CD8-positive, alpha-beta memory T cell (primary cell): ENCODE measurements at places on chromosomes 11 and 22. TPM values are rescaled to one million over a fixed set of nuclear protein-coding genes. Genes with fewer than 3 reads are reported as not detected.

- DNase-seq = no peak
Measured at GRCh38 chr11:49151211-49151610, 57.2 kb downstream of the FOLH1 start.

DNA sequence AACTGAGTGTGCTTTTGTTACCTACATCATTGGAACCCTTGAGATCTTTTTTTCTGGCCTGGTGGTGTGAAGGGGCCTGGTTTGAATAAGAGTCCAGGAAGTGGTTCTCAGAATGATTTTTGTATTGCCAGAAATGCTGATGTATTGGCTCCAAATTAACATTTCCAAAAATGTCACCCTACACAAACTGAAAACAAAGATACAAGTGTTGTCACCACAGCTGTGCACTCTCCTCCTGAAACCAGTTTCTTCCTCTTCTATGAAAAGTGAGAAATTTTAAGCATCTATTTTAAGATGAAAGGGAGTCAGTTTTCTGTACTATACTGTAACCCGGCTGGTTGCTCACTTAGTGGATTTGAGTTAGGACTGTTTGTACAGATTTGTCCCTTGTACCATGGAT is 218.8 kb downstream of the PGR start:
- no peak for DNase-seq

GRCh38 chr11:44959064-44959463 is 8.4 kb upstream of the TP53I11 start:
- no peak for DNase-seq

DNA sequence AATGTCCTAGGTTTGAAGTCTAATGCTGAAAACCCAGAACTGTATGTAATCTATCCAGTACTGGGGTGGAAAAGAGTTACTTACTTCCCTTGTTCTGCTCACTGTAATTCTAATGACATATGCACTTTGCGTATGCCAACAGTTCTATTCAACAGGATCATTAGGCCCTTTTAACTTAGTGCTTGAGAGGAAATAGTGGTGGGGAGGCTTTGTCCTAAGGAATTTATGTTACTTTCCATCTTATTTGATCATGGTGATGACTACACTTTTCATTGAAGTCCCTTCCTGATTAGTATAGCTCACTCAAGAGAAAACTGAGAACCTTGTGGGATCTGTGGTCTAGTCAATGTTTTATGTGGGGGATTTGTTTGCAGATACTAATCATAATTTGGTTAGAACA is 348.2 kb downstream of the GUCY1A2 start:
- no peak for DNase-seq

- DNase-seq = no peak
Measured at GRCh38 chr22:37358917-37359316, 68.4 kb downstream of the ELFN2 start.

DNA sequence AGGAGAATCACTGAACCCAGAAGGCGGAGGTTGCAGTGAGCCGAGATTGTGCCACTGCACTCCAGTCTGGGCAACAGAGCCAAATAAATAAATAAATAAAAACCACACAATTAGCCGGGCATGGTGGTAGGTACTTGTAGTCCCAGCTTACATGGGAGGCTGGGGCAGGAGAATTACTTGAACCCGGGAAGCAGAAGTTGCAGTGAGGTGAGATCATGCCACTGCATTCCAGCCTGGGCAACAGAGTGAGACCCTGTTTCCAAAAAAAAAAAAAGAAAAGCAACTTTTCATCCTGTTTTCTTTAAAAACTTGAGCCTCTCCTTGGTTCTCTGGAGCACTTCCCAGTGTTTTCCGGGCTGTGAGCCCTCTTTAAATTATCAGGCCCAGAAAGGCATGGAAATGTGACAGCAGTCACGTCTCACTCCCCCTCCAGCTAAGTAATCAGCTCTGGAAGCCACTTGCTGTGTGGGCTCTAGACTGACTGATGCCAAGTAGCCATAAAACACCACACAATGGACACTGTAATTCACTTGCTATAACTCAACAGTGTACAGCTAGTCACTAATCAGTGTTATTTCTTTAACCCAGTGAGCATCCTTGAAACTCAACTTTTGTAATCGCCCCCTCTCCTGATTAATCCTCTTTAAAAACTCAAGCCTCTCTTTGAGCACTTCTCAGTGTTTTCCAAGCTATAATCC is 13.0 kb upstream of the MCHR1 start:
- no peak for DNase-seq

Gene APOBEC3A
- total RNA-seq = not detected

Gene CHRNA10
- total RNA-seq = 1.6 TPM

DNA sequence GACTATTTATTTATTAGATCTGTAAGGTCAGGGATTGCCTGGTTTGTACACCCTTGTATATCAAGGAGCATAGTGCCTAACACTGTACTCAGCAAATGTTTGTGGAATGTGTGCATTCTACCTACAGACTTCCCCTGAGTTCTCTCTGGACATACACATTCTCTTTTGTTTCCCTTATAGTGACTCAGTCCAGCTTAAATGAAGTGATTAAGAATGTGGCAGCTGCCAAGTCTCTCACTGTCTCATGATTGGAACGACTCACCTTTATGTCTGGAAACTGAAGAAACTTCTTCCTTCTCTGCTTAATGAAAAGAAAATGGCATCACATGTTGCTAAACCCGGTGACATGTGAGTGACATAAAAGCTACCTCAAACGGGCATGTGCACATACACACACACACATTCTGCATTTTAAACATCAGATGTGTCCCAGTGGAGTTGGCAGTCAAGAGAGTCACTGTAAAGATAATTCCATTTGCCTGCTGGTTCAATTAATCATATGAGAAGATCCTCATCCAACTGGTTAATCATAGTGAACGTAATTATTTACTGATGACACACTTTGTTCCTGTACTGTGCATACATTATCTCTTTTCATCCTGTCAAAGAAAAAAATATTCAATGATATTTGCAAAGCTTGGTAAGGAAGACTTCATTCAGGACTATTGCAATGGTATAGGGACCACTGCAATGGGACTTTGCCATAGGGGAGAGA is 42.8 kb downstream of the GLYAT start:
- no peak for DNase-seq

Gene RIMBP3C
- 0.37 TPM for total RNA-seq

Gene CHRM1
- not detected for total RNA-seq

- DNase-seq = no peak
Measured at GRCh38 chr22:50299785-50300619, 7.4 kb downstream of the PLXNB2 start.

DNA sequence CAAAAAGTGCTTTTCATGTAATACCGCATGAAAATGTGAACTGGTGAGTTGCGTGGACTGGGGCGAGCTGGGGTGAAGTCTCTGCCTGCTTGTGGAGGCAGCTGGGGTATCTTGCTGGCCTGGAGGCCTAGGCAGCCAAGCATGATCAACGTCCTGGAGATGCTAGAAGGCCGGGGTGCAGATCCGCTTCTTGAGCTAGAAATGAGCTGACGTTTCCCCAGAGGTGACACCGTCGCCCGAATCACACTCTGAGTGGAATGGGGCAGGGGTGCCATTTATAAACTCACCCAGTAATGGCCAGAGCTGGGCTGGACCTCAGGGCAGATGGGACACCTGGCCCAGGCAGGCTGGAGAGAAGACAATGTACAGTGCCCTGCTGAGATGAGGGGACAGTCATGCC is 1513.0 kb downstream of the TBC1D22A start:
- DNase-seq = no peak

- no peak for DNase-seq
Measured at GRCh38 chr11:72741849-72742512, 10.2 kb downstream of the ARAP1 start.

DNA sequence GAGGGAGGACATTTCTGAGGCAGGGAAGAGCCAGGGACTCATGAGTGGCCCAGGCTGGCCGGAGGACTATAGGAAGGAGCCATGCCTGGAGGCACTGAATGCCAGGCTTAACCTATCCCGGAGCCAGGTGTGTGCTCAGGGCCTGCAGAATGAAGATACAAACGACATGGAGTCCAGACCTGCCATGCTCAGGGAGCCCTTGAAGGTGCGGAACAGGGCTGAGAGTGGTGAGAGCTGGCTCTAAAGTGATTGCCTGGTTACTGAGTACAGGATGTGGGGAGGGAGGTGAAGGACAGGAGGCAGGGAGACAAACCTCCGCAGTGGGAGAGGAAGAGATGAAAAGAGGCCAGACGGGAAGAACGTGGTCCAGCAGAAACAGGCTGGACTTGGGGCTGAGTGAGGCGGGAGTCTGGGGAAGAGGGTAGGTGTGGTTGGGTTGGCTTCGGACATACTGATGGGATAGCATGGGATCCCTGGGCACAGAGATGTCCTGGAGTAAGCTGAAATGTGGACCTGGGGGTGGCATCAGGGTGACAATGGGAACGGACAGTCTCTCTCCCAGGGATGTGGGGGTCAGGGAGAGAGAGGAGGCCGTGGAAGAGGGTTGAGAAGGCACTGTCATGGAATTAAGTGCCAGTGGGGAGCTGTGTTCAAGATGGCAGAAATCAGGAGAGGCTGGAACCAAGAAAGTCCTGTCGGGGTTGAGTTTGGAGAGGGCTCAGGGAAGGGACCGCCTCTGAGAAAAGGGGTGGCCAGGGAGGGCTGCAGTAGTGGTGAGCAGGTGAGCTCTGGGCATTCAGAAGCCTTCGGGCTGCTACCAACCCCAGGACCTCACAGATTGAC is 1.5 kb upstream of the ANKRD13D start:
- no peak for DNase-seq

DNA sequence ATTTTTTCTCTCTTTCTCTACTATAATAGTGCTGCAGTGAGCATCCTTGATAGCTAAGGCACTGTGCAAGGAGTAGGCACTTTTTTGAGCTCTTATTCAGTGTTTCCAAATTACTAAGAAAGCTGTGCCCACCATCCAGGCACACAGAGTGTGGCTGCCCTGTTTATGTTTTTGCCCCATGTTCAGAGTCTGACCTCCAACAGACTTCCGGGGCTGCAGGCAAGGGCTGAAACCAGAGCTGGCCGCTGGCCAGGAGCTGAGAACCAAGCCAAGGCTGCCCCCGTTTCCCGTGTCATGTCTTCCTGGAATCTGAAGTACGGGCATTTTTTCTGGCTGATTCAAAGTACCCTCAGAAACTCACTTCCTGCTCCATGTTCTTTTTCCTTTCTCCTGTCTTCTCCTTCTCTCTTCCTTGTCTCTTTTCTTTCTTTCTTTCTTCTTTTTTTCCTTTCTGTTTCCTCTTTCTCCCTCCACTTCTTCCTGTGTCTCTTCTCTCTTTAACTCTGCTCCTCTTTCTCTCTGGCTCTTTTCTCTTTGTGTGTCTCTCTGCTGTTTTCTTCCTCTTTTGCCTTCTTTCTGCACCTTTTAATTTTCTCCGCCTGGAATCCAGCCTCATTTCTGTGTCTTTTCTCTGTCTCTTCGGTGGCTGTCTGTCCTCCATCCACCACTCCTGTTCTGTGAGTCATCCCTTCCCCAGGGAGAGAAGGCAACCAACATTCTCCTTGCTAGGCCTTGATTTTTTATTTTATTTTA is 17.0 kb upstream of the KCTD14 start:
- DNase-seq = no peak

DNA sequence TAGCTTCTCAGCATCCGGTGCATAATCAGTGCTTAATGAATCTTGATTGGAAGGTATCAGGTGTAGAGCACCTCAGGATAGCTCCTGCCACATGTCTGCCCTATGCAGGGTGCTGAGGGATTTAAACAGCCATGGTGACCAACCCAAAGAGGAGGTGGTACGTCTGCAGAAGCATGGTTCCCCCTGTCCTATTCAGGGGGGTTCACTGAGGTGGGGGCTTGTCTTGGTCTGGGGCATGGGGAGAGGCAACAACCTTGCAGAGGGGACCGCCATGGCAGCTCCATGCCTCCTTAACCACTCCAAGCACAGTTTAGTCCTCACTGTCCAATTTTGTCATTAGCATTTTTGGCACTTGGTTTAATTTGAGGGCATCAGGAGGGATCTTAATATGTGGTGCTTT is 24.9 kb downstream of the UBE2L3 start:
- no peak for DNase-seq

DNA sequence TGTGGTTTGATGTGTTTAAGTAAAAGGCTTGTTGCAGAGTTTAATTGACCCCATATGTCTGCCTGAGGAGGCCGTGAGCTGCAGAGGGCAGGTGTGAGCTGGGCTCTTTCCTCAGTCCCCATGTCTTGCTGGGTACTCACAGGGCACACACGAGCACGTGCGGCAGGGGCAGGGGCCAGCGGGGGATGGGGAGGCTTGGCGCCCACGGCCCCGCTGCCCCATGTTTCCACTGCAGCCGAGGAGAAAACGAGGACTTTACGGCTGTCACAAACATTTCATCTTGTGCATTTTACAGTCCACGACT is 24.7 kb upstream of the CCDC188 start:
- no peak for DNase-seq

DNA sequence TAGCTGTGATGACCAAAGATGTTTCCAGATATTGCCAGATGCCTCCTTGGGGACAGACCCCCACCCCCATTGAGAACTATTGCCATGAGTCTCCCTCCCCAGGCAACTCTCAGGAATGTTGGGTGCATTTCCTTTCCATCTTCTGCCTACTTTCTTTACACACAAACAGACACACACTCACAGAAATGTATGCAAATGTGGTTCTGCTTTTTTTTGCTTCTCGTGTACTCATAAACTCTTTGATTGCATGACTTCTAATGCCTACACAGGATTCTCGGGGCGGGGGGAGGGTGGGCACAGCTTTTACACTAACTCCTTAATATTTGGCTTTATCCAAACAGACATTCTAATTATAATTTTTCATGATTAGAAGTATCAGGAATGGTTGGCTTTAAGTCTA is 53.3 kb upstream of the SUSD2 start:
- DNase-seq = no peak

GRCh38 chr11:99537681-99538080 is 516.9 kb downstream of the CNTN5 start:
- no peak for DNase-seq

GRCh38 chr22:23562186-23562585 is 17.9 kb downstream of the IGLL1 start:
- no peak for DNase-seq

Gene OR5P2
- total RNA-seq = not detected

Gene LRRC56
- total RNA-seq = 2.1 TPM

DNA sequence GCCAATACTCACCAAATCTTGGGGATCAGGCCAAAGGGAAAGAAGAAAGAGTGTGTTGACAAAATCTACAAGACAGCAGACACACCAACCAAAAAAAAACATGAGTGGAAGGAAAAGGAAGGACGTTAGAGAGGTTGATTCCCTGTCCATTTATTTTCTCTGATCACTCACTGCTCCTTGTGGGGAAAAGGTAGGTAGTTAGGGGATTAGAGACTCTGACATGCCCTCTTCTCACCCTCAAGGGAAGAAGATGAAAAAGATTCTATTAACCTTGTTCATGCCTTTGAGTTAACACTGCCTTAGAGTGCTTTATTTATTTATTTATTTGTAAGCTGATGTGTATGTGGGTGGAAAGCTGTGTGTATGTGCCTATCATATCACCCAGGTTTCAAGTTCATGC is at the start of gene OR52H1:
Gene OR52H1, minus strand, starts transcription at position 101 of the 400 bp plus-strand sequence. CDS start 3,035 bp downstream, outside the sequence.
- no peak for DNase-seq

DNA sequence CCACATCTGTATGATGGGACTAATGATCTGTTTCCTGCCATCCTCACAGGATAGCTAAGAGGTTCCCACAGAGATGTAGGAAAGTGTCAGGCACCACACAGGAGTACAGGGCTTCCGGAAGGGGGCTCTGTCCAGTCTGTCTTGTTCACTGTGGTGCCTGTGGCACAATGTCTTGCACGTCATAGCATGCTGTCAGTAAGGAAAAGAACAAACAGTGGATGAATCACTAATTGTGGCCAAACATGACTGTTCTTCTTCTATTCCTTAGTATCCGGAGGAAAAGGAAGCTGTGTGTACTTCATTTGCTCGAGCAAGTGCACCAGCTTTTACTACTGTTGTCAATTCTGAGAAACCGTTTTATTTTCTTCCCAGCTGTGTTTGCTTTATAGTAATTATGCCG is 73.4 kb upstream of the YWHAH start:
- DNase-seq = no peak

Gene HEPN1
- total RNA-seq = not detected

Gene APOL2
- total RNA-seq = 62.8 TPM

- no peak for DNase-seq
Measured at GRCh38 chr11:75146711-75147110, 4.2 kb upstream of the SLCO2B1 start.
